ENCODE measurements at places on chromosomes 1 and 21.

DNA sequence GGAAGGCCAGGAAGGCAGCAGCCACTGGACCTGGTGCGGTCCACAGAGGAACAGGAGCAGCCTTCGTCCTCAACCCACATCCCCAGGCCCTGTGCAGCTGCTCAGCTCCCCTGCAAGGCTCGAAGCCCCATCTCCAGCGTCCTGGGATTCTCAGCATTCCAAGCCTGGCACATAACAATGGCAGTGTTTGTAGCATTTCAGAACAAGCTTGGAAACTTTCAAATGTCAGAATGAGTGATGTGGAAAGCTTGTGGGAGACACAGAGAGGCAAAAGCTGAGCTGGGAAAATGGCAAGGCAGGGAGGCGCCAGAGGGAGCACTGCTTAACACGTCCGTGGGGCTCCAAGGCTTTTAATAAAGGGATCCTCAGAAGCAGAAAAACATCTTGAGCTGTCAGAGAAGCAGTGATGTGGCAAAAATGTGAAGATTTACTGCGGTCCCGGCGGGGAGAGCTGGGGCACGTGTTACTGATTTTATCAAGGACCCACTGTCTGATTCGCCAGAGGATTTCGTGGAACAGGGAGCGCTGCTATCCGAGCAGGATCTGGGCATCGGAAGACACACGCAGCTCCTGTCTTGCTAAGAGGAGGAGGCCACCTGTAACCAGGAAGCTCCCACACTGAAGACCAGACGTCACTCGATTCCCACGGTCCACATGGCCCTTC is 38.1 kb downstream of the TOMM20 start:
- no peak for DNase-seq

DNA sequence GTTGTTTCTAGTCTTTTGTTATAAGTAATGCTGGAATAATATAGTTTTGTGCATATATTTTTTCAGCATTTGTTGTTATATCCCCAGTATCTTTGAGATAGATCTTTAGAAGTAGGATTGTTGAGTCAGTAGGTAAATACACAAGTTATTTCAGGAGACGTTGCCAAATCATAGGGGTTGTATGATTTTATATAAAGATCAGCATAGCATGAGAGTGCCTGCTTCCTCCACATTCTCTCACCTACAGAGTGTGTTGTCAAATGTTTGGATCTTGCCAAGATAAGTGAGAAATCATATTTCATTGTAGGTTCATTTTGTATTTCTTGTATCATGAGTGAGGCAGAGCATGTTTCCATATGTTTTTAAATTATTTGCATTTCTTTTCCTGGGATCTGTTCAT is 24.6 kb downstream of the MIA3 start:
- no peak for DNase-seq

DNA sequence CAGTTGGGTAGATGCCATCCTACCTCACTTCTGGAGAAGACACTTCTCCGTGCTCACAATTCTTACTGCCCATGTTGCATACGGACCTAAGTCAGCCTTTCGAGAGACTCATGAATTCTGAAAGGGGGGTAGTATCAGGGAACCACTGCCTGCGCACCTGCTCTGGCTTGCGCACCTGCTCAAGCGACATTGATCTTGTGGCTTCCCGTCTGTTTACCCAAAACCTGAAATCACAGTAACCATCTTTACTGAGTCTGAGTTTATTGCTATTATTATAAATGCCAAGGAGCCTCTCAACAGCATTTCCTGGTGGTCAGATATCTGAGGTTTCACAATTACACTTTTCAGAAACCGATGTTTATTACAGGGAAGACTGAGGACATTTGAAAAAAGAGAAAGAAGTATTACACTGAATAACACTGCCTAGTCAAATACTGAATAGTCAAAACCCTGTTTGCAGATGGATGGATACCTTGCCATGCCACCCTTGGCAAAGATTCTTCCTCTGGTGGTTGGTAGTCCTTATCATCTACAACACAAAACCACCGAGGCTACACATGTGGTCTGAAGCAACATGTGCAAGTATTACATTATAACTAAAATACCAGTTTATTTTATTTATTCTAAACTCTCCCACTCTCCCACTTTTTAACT is 208.7 kb downstream of the SIPA1L2 start:
- DNase-seq, result no peak

GRCh38 chr21:45821998-45822397 is 159.6 kb upstream of the COL6A1 start:
- no peak for DNase-seq

DNA sequence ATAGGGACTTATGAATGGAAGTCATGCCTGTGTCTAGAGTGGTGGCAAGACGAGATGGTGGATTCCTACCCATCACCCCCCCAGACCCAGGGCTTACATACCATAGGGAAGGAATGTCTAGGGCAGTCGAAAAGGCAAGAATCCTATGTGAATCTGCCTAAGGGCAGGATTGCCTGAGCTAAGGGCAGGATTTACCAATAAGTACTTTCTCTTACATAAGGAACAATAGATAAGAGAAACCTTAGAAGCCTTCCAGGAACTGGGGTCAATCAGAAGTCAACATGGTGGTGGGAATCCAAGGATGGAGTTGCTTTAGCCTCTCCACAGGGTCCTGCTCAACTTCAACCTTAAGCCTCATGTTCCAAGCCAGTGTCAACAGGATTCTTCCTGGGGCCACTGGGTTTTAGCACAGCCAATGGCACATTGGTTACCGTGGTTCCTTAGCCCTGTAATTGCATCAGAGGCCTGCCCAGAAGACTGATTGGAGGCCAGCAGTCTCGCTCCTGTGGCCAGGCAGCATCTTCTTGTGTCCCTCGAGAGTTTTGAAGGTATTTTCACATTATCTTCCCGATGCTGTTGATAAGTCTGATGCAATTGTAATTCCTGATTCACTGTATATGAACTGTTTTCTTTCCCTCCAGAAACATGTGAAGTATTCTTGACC is 20.7 kb downstream of the BACE2 start:
- no peak for DNase-seq

DNA sequence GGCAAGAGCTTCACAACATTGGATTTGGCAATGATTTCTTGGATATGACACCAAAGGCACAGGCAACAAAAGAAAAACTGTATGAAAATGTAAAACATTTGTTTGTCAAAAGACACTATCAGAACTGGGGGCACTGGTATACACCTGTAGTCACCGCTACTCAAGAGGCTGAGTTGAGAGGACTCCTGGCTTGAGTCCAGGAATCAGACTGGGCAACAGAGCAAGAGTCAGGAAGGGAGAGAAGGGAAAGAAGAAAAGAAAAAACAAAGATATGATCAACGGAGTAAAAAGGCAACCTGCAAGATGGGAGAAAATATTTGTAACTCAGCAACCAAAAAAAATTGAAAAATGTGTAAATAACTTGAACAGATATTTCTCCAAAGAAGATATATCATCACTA is 6.0 kb upstream of the TUT4 start:
- DNase-seq, result no peak

DNA sequence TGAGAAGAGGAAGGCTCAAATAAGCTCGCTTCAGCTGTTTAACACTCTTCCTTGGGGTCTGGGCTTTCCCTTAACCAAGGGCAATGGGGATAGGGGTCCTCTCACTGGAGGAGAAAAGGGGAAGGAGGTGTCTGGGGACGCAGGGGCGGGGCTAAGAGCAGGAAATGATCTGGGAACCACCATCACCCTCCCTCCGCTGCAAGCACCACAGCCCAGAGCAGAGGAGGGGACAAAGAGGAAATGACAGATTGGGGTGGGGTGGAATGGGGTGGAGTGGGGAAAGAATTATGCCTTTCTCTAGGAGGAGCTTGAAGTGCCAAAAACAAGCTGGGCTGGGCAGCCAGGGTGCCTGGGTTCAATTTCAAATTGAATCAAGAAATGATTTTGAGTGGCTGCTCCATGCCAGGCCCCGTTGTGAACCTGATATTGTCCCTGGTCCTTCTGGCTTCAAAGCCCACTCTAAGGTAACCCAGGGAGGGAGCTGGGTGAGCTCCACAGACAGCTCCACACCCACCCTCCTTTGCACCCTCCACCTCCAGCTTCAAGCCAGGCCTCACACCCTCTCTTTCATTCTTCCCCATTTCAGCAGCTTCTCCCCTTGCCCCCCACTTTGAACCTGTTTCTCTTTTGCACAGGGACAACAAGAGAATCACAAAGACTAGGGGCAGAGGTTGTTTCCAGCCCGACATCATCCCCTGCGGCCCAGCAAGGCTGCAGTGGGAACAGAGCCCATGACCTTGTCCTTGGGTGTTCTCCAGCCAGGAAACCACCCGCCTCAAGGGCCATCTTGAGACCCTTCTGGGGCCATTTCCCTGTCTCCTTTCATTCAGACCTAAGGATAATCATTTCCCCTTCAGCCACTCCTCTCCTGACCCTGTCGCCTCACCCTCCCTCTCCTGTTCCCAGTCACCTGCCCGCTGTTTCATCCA is 1.1 kb downstream of the ARHGAP30 start:
- peak; percentile 57 for DNase-seq

- no peak for DNase-seq
These were observed 16.5 kb upstream of the ETV3L start for GRCh38 chr1:157115851-157116736.

GRCh38 chr1:201983380-201983805 is 945 bp downstream of the RNPEP start:
- DNase-seq, result no peak

DNA sequence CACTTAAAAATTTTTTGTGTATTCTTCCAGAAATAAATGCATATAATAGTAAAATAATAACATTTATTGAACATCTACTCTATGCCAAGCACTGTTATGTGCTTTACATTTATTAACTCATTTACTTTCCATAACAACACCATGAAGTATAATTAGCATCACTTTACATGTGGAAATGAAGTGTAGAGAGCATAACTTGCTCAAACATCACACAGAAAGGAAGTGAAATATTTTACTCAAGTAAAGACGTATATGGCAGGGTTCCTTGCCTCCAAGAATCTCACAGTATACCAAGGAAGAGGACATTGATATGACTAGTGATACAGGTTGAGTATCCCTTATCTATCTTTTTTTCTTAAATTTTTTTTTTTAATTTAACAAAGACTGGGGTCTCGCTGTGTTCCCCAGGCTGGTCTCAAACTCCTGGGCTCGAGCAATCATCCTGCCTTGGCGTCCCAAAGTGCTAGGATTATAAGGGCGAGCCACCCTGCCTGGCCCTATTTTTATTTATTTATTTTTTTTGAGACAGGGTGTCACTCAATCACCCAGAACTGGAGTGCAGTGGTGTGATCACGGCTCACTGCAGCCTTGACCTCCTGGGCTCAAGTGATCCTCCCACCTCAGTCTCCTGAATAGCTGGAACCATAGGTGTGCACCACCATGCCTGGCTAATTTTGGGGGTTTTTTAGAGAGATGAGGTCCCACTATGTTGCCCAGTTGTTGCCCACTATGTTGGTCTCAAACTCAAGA is 7.7 kb upstream of the CLIC4 start:
- DNase-seq, result no peak

DNA sequence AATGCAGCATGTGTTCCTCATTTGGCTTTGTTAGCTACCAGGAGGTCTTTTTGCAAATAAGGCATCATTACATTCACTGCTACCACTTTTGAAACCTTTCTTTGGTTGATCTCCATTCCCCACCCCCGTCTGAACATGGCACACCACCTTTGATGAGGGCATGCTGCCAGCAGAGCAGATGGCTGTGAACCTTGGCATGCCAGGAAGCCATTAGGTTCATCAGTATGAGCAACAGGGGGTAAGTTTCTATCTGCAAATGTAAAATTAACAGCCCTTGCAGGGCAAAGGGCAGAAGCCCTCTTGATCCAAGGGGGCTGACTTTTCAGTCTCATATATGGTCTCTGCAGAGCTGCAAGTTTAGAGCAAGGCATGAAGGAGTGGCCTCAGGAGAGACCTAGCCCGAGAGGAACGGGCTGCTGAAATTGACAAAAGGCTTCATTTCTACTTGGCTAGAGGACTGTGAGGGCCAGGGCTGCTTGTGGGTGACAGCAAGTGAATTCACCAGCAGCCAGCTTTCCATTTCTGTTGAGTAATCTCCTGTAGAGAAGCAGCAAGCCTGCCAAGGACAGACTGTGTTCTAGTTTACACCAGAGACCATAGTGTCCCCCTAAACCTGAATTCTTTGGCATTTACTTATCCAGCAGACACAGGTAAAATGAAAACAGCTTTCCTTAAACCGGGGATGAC is 127.9 kb downstream of the ZNF326 start:
- DNase-seq, result no peak

GRCh38 chr1:45325851-45326506 is 716 bp upstream of the HPDL start:
- no peak for DNase-seq

- no peak for DNase-seq
These were observed 47.9 kb upstream of the RUNX1 start for GRCh38 chr21:35096959-35097358.
